ENCODE measurements at places on chromosomes 3 and 15. TPM values are rescaled to one million over a fixed set of nuclear protein-coding genes. Genes with fewer than 3 reads are reported as not detected.

SHF gene
- 19.2 TPM for total RNA-seq

ZNF80 gene
- total RNA-seq, result not detected

SNX4 gene
- total RNA-seq, result 46.9 TPM

PDZRN3 gene
- 17.9 TPM for total RNA-seq

DNA sequence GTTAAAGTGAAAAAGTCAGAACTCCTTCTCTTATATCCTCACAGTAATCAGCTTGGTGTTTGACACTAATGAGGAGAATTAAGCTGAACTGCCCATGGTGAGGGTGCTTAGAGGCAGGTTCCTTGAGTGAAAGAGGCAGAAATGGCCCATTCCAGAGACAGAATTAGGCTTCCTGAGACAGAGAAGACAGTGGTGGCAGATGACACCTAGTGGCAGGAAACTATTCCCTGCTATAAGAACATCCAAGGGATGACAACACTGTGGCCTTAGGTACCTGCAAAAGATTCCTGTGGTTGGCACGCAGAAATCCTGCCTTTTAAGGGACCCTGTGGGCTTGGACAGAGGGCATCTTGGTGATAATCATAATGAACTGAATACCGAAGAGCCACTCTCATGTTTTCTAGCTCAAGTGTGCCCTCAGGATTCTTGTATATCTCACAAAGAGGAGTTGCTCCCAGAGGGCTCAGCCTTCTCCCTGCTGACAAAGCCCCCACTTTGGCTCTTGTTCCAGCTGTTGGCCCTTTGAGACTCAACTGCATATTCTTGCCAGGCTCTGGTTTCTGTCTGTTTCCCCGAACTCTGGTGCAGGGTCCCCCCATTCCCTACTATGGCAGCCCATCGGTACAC is 56.0 kb downstream of the KBTBD12 start:
- peak; percentile 61 for DNase-seq

GRCh38 chr15:28117432-28117990 is 18.4 kb upstream of the OCA2 start:
- no peak for DNase-seq

DNA sequence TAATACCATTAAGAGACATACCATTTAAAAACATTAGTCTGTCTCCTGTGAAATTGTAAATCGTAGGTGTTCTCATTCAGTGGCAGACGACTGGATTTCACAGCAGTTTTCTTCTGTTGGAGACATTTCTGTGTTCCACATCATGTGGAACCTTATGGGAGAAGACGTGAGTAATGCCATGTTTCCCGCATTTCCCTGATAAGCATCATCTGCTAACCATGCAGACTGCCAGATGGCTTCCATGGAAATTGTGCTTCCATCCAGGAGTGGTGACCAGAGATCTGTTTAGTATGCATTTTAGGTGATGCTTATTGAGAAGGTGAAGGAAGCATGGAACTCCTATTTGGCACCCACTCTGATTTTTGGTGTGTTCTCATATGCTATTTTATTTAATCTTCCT is 28.4 kb upstream of the ST3GAL6 start:
- DNase-seq, result no peak

GRCh38 chr15:66590435-66590834 is 24.6 kb upstream of the LCTL start:
- DNase-seq, result no peak

DNA sequence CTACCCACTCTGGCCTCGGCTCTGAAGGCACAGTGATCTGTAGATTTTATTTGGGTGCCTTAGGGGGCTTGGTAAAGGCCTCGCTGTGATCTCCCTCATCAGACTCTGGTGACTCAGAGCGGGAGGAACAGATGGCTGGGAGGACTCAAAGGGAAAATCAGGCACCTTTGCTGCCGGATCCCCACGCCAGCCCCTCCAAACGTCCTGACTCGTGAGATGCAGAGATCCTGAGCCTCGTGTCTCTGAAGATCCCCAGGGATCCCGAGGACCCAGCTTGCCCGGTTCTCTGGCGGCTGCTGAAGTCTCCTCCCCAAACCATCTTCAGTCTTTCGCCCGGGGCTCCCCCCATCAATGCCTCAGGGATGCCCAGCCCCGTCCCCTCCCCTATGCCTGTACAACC is 32.8 kb downstream of the MUC20 start:
- no peak for DNase-seq

- DNase-seq, result no peak
Measured at GRCh38 chr15:56982987-56983386, 64.5 kb downstream of the TCF12 start.

- no peak for DNase-seq
Measured at GRCh38 chr3:195746751-195747150, 26.0 kb downstream of the MUC20 start.

DNA sequence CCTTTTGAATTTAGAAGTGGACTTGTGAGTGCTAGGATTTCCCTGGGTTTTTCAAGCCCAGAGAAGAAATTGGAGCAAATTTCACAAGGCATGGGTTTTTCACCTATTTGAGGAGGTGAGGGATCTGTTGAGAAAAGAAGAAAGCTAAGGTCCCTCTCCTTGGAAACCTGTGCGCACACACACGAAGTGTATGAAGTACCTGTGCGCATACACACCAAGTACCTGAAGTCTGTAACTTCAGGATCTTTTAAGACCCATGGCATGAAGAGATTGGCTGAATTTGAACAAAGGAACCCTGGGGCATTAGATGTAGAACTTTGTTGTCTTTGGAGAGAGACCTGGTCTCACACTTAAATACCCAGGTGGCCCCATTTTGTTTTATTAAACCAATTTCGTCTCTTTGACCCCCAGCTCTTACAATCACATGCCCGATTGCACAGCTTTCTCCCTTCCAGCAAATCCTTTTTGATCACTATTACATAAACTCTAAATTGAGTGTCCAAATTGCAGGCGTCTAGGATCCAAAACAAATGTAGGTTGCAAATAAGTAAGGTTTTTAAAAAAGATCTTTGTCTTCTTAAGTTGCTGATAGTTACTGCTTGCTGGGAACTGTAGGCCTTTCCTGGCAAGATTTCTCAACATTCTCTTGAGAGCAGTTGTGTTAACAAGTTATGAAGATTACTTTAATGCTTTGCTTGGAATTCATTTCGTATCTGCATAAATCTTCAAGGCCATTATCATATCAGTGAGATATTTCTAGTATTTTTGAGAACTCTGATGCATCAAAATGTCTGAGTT is 64.3 kb downstream of the CMTM8 start:
- no peak for DNase-seq

DNA sequence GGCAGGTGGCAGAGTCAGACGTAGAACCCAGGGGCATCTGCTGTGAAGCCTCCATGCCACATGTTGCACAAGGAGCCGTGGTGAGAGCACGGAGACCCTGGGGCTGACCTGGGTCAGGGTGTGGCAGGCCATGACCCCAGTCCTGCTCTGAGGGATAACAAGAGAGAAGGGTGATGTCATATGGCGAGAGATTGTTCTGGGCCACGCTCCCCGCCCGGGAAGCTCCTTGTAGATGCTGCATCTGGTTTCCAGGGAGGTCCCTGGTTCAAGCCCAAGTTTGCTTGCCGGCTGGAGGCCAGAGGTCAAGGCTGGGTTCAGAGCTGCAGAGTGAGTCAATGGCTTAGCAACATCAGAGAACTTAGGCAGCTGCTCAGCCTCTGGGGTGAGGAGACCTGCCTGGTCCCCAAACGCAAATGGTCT is 17.3 kb downstream of the FGD5 start:
- peak; percentile 70 for DNase-seq

GRCh38 chr3:157423337-157423736 is 13.3 kb upstream of the PTX3 start:
- no peak for DNase-seq

DNA sequence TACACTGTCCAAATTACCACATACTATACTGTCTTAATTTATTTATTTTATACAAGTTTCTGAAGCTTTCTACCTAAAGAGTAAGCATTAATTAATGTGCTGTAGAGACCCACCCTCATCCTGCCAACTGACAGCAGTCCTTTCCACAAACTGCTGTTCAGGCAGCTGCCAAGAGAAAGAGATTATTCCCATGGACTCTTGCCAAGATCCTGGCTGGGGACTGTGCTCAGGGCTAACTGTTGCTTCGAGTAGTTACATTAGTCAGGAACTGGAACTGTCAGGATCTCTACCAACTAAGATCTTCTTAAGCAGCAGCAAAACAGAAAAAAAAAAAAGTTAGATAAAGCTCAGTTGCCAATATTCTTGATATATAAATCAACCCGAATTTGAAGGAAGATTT is 398.8 kb downstream of the MECOM start:
- peak; percentile 72 for DNase-seq

- DNase-seq, result no peak
Measured at GRCh38 chr15:85172846-85173490, 191.3 kb downstream of the PDE8A start.

GRCh38 chr15:50150349-50150748 is 31.3 kb upstream of the ATP8B4 start:
- DNase-seq, result no peak
